ENCODE measurements at places on chromosomes 2 and 18. TPM values are rescaled to one million over a fixed set of nuclear protein-coding genes. Genes with fewer than 3 reads are reported as not detected.

The CFAP53 gene
- 3.2 TPM for total RNA-seq

The HAUS1 gene
- total RNA-seq = 30.4 TPM

The TNFAIP6 gene
- 1.2 TPM for total RNA-seq

The CAPN14 gene
- 0.69 TPM for total RNA-seq

The SCG2 gene
- 179 TPM for total RNA-seq

The APCDD1 gene
- 26.8 TPM for total RNA-seq

The KLHL30 gene
- total RNA-seq = not detected

The PDCL3 gene
- total RNA-seq = 17.8 TPM

The TFCP2L1 gene
- total RNA-seq = 0.69 TPM

The MBP gene
- total RNA-seq = 60.4 TPM

The UGGT1 gene
- total RNA-seq = 46.8 TPM

The HOXD4 gene
- not detected for total RNA-seq

The PLCD4 gene
- total RNA-seq = 1.4 TPM

The SCYGR4 gene
- total RNA-seq = not detected

The ZFP36L2 gene
- 8.8 TPM for total RNA-seq

The CCDC102B gene
- 21.2 TPM for total RNA-seq

The FBXO41 gene
- 37.6 TPM for total RNA-seq

The CLEC4F gene
- not detected for total RNA-seq

The DOK6 gene
- total RNA-seq = 80.7 TPM

The QPCT gene
- 41.8 TPM for total RNA-seq

The CDH2 gene
- 216 TPM for total RNA-seq

The UGT1A10 gene
- total RNA-seq = not detected

The ACKR3 gene
- 12.7 TPM for total RNA-seq

The UGT1A8 gene
- total RNA-seq = not detected

The MARCO gene
- not detected for total RNA-seq

The TRIM43 gene
- total RNA-seq = not detected

The FEV gene
- not detected for total RNA-seq

The PTPRM gene
- 190 TPM for total RNA-seq

The HOXD13 gene
- total RNA-seq = not detected

The LYPD1 gene
- 77.0 TPM for total RNA-seq
